Stimulated activated CD4-positive, alpha-beta T cell treated with anti-CD3 and anti-CD28 coated beads, Interleukin-15, amount 100 ng/mL, for 24 hours (primary cell): ENCODE measurements at places on chromosomes 12 and 14.

GRCh38 chr12:92123780-92124688, 21.6 kb downstream of the BTG1 start:
- DNase-seq, result no peak

GRCh38 chr14:44287858-44288257, 219.2 kb downstream of the FSCB start:
- DNase-seq, result no peak

DNA sequence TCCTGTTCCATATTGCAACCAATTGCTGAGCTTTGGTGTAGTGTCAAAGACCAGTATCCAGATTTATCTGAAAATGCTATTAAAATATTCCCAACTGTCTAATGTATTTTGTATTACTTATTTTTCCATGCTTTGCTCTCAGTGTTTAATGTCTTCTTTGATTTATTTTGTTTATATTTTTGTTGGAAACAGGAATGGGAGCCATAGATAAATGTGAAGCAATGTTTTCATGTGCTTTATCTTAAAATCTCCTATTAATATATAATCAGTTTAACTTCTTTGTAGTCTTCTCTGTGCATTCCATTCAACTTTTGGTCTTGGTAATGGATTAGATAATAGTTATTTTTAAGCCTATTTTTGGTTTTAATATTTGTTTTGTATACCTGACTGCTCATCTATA, 8.8 kb downstream of the RAP1B start:
- DNase-seq, result no peak

- no peak for DNase-seq
These were observed 31.6 kb downstream of the NEUROD4 start for GRCh38 chr12:55051197-55051947.

GRCh38 chr12:78804262-78804661, 60.3 kb upstream of the SYT1 start:
- DNase-seq, result no peak

DNA sequence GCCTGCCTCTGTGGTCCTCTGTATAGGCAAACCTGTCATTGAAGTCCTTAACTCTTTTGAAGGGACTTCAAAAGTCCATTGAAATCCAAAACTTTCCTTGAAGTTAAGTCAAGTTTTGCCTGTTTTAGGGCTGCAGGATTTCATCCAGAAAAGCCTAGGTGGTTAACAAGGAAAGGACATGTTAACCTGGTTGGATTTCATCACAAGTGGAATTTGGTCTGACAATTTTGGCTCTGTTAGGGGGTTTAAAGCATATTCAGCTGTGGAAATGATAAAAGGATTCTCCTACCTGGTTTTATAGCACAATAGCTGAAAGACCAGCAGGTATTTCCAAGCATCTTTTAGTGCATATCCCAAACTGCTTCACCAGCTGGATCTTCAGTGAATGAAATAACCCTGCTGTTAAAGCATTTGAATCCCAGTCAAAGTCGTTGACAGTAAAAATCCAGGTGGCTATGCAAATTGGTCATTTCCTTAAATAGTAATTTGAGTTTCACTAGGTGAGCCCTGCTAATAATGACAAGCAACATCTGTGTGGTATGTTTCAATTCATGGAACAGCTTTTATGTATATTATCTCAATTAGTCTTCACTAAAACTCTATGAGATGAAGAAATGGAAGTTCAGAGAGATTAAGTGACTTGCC, 400.5 kb downstream of the ETNK1 start:
- no peak for DNase-seq

GRCh38 chr14:94237983-94238382, 55.1 kb downstream of the SERPINA10 start:
- DNase-seq, result peak; percentile 7

DNA sequence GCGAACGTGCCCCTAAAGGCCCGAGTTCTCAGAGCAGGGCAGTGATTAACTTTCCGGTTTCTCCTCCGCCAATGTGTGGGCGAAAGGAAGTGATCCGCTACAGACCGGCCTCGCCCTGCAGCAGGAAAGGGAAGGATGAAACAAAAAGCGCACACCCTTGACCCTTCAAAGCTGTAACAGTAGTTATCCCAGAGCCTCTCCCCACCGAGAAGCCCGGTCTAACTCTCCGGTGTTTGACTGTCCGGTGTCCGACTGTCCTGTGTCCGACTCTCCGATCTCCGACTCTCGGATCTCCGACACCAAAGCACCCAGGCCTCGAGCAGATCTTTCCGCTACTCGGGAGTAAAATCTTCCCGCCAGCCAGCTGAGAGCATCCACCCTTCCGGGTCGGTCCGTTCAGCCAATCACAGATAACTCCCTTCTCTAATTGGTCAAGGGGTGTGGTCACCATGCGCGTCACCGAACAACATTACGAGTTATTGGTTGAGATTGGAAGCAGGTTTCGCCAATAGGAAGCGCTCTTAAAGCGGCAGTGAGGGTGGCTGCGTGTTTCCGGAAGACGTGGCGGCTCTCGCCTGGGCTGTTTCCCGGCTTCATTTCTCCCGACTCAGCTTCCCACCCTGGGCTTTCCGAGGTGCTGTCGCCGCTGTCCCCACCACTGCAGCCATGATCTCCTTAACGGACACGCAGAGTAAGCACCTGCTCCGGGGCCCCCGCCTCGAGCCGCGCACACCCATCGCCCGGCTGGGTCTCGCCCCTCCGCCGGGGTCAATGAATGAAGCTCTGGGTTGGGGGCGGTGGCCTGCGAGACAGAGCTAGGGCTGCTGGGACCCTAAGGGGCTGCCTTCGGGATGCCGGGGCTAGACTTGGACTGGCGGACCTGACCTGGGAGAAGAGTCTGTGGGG, at the start of the genes GOLT1B and RECQL:
GOLT1B (plus strand) TSS at position 532 of the 906 bp plus-strand sequence; CDS start at position 667, 135 bp downstream.
RECQL (minus strand) TSS at position 378 of the 906 bp plus-strand sequence. CDS start 2,065 bp downstream, outside the sequence.
- DNase-seq, result peak; percentile 91
